ENCODE measurements at places on chromosomes 7 and 10.

GRCh38 chr7:146670532-146670931 lies 553.9 kb downstream of the CNTNAP2 start:
- DNase-seq: no peak

DNA sequence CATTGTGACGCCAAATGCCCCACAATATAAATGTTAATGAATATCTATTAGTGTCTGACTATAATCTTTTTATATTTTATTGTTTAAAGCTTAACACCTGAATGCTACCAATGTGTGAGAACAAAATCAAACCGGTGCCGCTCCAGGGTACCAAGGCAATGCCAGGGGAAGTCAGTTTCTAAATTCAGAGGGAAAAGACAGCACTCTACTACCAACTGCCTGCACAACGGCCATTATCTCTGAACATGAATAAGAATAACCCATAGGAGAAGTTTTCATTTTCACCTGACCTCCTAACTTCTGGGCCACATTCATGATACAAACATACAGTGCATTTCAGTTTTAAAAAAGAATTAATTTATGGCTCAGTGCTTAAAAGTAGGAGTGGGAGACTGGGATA lies 21.7 kb downstream of the USP6NL start:
- DNase-seq: no peak

DNA sequence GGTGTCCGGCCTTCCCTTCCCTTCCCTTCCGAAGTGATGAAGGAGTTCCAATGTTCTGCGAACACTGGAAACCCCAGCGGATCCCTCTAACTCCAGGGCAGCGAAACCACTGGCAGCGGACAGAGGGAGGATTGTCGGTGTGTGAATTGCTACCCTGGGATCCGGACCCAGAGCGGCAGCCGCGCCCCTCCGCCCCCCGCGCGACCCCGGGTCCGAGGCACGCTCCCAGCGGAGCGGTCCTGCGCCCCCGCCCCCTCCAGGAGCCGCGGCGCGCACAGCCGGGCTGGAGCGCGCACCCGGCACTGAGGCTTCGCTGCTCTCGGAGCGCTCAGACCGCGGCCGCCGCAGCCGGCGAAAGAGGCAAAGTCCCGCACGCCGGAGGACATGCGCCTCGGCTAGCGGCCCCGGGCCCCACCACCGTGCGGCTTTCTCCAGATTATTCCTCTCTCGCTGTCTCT lies at the start of gene PTPRZ1:
Gene PTPRZ1, plus strand, starts transcription at position 331 of the 458 bp plus-strand sequence. CDS start 339 bp downstream, outside the sequence.
- DNase-seq: no peak

DNA sequence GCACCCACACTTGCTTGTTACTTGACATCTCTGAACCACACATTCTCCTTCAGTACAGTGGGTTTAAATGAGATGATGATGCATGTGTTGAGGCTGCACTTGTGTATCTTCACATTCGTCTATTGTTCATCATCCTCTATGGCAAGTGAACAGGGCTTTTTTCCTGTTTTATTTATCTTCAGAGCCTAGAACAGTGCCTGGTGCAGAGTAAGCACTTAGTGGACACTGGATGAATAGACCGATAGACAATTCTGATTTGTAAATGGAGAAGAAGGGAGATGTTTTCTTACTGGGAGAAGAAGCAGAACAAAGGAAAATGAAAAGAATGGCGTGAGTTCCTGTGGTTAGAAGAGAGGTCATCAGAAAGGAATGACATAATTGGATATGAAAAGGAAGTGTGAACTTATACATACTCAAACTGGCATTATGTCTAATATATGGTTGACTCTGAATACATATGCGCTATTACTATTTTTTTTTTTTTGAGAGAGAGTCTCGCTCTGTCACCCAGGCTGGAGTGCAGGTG lies 99.7 kb downstream of the AVL9 start:
- DNase-seq: no peak

DNA sequence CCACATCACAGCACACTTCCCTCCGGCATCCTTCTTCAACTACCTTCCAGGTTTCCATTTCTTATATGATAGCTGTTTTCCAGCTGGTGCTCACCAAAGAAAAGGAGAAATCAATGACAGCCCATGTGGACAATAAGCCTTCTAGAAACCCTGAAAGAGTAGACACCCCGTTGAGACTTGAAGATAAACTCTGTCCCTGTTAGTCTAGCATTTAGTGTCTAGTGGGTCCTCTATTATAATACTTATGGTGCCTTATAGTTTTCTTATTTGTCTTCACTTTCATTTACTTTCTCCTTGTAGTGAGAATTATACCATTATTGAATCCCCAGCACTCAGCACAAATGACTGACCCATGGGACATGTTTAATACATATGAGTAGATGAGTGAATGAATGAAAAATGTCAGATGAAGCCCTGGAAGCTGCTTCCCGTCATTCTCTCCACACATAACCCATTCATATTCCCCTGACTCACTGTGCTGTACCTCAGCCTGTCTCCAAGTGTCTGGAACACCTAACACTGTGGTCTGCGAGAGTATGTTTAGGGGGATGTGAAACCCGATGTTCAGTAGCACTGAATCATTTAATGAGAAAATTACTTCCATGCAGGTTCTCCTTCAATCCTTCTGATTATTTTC lies 377.6 kb downstream of the GPR158 start:
- no peak for DNase-seq

GRCh38 chr10:125221716-125222115 lies 61.4 kb upstream of the CTBP2 start:
- no peak for DNase-seq

GRCh38 chr7:22765609-22766008 lies 38.6 kb downstream of the IL6 start:
- DNase-seq: no peak

DNA sequence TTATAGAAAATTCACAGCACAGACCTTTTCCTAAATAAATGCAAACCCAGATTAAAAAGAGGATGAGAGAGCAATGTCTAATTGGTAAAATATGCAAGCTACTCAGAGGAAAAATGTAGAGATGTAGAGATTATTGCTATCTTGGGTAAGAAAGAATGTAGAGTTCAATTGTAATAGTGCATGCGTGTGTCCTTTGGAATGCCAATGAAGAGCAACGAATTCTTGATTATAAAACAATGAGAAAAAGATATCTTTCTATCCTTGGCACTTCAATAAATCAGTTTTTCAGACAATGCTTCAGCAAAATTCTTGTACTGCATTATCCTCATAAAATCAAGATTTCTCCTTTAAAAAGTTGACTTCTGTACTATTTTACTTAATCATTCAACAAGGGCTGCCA lies 50.9 kb downstream of the SEMA3D start:
- DNase-seq: no peak

- no peak for DNase-seq
Observed at GRCh38 chr10:62374862-62375710, 917 bp downstream of the ZNF365 start.

DNA sequence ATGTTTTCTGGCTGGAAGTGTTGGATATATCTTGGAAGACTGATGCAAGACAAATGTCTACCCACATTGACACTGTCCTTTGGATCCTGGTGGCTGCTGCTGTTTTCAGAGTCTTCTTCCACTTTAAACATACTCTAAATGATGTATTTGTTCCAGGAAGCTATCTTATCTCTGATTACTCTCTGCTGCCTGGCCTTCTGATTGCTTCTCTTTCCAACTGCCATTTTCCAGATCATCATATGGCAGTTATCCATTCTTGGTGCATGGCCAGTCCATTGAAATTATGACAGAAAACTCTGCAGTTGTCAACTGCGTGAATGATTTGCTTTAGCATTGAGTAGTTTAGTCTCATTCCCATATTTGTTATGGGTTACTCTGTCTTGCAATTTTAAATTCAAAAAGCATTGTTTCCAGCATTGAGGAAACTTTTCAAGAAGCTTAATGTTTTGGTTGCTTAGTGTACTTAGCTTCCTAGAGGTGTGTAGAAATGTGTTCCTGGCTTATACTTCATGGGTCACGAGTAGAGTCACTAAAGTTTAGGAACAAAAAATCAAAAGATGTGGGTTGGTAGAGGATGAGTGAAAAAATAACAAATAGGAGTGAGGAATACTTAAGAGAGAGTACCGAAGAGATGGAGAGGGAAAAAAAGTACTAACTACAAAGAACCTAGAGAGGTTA lies 268.3 kb upstream of the MTPN start:
- no peak for DNase-seq

- no peak for DNase-seq
Observed at GRCh38 chr7:34108165-34108564, 202.8 kb downstream of the BMPER start.

DNA sequence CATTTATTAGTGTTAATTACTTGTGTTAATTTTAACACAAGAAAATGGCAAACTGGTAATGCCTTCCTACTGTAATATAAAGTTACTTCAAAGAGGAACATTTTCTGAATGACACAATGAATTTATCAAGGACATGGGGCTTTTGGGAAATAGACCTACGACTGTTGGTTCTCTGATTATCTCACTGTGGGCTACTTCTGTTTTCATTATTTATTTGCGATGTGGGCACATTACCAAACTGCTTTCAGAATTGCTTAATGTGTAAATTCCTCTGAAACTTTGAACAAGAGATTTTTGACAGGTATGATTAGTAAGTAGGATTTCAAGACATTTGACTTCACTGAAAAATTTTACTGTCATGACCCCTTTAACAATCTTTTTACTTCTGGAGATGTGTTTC lies 535.6 kb downstream of the CNTNAP2 start:
- DNase-seq: no peak

GRCh38 chr7:26368542-26368941 lies 76.9 kb downstream of the SNX10 start:
- no peak for DNase-seq

DNA sequence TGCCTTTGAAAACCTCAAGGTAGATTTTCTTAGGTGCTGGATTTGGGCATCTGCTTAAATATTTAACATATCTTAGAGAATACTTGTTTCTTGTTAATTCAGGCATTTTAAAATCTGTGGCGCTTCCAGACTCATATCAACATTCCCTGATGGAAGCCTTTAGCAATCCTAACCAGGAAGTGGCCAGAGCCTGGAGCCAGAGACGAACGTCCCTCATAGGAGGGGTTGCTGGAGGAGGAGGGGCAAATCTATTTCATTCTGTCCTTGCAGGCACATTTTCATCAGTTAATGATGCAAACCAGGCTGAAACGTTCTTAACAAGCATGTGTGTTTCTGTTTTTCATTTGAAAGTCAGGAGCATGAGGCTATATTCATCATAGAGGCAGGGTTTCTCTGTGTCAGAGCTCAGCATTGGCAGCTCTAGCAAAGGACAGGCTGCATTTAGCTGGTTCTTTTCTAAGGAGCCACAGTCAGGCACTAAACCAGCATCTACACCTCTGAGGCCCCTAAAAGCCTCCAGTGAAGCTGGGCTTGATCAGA lies 17.8 kb upstream of the IFIT2 start:
- DNase-seq: no peak

DNA sequence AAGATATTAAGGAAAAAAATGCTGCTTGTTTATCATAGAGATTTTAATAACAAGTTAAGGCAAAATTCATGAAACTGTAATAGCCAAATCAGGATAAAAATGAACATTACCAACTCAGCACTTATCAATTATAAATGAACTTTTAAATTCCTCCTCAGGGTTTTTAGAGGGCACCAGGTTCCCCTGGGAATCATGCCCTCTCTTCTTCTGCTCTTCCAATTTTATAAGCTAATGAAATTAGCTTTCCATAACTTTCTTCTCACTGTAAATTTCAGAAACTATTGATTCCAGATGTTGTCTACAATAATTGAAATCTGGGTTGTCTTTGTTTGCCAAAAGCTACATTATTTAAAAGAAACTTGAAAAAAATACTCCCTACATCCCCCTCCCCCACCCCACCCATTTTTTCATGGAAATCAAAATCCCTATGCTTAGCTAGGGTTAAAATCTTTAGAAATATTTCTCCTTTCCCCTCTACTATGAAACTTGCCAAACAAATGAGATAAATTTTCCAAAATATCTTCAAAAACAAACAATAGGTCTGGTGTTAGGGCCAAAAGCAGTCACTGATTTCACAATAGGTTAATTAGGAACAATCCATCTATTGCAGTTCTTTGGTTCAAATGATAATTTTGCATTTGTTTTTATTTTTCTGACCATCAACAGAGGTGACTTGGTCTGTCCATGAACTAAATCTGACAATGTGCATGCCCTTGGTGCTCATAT lies 187.7 kb downstream of the DOCK4 start:
- DNase-seq: no peak

Measured in cortex of kidney (tissue), 1 donor.